ENCODE measurements at places on chromosomes 12 and 14.
A peak's percentile ranks its signal among the peaks of the same experiment; 100 is the strongest.

DNA sequence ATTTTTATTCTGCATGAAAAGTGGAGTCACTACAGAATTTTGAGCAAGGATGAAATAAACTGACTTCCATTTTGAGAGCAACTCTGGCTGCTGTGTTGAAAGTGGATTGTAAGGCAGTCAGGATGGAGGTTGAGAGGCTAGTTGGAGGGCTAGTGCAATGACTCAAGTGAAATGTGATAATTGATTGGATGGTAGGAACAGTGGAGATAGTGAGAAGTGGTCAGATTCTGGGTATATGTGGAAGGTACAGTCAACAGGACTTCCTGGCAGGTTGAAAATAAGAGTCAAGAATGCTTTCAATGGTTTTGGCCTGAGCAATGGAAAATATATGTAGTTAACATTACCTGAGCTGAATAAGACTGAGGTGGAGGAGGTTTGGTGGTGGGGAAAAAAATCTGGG is 29.0 kb upstream of the CMAS start:
- DNase-seq: no peak

- no peak for DNase-seq
Observed at GRCh38 chr14:71486279-71486678, 445.9 kb upstream of the RGS6 start.

GRCh38 chr12:57756406-57757341 is 1.8 kb downstream of the MARCHF9 start:
- DNase-seq: peak; percentile 20

DNA sequence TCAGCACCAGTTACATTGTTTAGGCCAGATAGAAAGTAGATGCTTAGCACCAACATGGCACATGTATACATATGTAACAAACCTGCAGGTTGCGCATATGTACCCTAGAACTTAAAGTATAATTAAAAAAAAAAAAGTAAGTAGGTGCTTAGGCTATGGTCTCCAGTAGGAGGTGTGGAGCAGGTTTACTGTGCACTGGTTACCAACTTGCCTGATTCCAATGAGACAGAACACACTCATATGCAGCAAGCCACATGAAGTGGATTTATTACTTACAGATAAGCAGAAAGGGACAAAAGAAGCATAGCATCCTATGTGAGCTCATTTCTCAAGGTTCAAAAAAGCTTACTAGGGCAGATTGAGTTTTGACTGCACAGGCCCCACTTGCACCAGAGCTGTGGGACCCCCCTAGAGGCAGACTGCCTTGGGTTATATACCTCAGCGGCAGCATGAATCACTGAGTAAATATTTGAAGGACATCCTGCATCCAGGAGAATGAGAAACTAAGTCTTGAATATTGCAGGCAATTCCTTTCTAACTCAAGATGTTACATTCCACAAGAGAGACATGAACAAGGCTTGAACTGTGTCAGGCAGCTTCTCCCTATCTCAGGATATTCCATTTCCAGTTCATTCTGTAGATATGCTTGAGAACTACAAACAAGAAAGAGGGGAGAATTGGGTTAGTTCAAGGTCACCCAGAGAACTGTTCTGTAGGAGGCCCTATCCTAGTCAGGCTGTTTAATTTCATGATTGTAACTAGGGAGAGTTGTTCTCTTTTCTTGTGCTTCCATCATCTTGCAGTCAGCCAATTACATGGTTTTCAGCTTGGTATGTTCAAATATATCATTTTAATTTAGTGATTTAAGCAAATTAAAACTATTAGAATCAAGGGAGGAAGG is 30.1 kb downstream of the LRFN5 start:
- no peak for DNase-seq

DNA sequence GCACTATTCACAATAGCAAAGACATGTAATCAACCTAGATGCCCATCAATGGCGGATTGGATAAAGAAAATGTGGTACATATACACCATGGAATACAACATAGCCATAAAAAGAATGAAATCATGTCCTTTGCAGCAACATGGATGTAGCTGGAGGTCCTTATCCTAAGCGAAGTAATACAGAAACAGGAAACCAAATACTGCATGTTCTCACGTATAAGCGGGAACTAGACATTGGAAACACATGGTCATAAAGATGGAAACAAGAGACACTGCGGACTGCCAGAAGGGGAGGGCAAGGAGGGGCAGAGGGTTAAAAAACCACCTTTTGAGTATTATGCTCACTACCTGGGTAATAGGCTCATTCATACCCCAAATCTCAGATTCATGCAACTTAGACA is 234.1 kb upstream of the PLXNC1 start:
- DNase-seq: no peak

DNA sequence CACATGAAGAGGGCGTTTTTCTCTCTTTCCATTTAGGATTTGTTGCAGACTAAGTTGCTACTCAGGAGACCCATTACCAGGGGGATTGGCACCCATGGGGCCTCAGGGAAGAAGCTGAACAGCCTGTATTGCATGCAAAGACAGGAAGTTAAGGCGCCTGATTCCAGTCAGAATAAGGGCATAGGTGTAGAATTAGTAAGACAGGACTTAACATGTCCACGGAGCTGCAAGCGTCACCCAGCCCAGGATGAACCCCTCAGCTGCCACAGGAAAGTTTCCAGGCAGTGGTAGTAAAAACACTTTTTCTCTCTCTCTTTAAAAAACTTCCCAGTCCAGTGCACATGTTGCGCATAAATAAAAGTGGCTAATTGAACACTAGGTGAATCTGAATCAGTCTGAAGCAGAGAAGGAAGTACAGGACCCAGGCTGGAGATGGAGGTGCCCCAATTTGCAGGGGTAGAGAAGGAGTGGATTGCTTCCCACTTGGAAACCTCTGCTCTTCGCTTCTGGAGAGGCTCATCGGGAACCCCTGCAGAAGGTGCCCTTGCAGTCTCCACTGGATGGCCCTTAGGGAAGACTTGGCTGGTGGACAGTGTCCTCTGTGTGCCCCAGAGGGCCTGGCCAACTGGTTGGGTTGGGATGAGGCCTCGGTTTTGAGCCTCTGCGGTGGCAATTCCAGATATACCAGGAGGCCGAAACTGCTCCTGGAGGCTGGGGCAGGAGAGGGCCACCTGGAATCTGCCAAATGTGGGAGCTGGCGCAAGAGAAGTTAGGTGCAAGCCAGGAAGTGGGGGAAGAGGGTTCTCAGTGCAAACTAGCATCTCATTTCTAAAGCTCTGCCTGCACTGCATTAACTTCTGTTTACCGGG is 10.7 kb upstream of the TBX3 start:
- no peak for DNase-seq

GRCh38 chr12:90174198-90174510 is 465.5 kb upstream of the ATP2B1 start:
- DNase-seq: no peak

- no peak for DNase-seq
Observed at GRCh38 chr12:95102916-95103671, 29.7 kb upstream of the NR2C1 start.

GRCh38 chr12:75592086-75592485 is 80.7 kb upstream of the KRR1 start:
- no peak for DNase-seq

- DNase-seq: no peak
Observed at GRCh38 chr12:114274131-114274530, 131.8 kb downstream of the TBX5 start.

- DNase-seq: peak; percentile 73
Observed at GRCh38 chr12:22687361-22688076, 62.5 kb downstream of the ETNK1 start.

- DNase-seq: no peak
Observed at GRCh38 chr14:68279777-68280233, 460.2 kb downstream of the RAD51B start.

DNA sequence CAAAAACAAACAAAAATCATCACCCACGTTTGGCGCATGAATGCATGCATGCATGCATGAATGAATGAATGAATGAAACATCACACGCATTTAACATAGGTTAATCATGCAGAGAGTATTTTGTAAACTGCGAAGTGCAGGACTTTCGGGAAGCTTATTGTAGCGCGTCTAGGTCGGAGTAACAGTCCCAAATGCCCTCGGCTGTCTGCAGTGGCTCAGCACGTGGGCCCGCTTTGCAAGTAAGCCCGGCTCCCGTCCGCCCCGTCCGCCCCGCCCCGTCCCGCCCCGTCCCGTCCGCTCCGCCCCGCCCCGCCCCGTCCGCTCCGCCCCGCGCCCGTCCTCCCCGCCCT is 263 bp upstream of the IFT81 start:
- no peak for DNase-seq

DNA sequence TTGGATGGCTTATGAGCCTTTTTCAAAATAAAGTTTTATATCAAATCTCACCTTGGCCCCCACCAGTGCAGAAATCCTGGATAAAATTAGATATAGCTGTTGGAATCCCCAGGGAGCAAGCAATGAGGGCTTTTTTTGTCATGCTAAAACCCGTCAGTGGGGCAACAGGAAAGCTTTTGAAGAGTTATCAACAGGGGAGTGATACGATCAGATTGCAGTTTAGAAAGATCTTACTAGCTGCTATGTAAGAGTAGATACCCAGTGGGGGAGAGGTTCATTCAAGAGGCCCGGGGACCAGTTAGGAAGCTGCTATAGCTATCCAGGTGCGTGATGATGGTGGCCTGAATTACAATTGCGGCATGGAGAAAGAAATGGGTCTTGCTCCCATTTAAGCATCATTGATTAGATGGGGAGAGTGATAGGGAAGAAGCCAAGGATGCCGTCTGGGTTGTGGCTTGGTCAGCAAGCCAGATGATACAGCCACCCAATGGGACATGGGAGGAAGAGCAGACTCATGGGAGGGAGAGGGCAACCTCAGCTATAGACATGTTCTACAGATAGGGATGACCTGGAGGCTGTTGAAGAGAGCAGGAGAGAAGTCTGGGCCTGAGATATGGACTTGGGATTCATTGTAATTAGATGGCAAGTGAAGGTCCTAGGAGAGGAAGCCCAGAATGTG is 272.4 kb downstream of the DPF3 start:
- DNase-seq: no peak

DNA sequence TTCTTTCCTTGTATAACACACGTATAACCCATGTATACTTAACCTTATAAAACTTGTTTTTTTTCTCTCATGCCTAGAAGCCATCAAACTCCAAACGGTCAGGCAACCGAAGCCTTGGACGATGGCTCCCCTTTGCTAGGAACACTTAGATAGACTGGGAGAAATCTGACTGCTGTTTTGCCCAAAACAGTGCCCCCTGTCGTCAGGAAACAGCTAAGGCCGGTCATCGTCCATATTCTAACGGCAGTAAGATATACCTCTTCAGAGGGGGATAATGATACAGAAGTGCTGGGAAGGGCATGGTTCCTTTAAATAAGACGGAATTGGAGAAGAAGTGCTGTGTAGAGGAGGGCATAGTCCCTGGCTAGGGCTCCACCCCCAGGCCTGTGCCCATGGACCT is 130.5 kb downstream of the SLC41A2 start:
- DNase-seq: no peak

DNA sequence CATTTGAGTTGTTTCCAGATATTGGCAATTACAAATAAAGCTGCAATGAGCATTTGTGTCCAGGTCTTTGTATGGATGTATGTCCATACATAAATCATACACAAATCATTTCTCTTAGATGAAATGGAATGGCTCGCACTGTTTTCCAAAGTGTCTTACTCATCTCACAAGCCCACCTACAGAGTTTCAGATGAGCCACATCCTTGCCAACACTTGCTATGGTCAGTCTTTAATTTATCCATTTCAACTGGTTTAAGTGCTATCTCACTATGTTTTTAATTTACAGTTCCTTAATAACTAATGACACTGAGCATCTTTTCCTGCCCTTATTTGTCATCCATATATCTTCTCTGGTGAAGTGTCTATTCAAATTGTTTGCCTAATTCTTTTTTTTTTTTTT is 132.9 kb upstream of the DIO3 start:
- no peak for DNase-seq

DNA sequence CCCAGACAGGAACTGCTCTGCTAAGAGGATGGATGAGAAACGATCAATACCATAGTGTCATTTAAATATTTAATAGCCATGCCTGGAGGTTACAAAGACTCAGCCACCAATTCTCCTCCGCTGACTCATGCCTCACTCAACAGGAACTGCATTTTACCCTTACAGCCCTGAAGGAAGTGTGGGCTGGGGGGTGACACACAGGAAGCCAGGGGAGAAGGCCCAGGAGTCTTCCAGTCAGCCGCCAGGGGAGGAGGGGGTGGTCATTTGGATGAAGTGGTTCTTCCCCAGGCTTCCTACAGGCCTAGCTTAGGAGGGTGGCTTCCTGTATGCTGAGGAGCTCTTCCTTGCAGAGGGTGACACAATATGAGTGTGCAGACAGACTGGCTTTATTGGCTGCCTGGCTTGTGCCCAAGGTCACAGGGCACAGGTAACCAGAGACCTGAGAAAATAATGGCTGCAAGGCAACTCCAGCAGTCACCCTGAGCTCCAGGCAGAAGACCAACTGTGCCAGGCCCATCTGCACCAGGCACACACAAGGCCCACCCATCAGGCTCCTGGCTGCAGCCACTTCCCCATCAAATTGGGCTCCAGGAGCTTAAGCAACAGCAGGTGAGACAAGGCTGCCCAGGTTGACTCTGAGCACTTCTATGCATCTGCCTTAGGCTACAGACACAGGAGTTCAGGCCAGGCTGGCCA is 30.6 kb upstream of the RPLP0 start:
- peak; percentile 93 for DNase-seq

- no peak for DNase-seq
Observed at GRCh38 chr14:61256826-61257468, 24.2 kb downstream of the TMEM30B start.

GRCh38 chr12:67358781-67359338 is 89.7 kb downstream of the CAND1 start:
- DNase-seq: no peak

DNA sequence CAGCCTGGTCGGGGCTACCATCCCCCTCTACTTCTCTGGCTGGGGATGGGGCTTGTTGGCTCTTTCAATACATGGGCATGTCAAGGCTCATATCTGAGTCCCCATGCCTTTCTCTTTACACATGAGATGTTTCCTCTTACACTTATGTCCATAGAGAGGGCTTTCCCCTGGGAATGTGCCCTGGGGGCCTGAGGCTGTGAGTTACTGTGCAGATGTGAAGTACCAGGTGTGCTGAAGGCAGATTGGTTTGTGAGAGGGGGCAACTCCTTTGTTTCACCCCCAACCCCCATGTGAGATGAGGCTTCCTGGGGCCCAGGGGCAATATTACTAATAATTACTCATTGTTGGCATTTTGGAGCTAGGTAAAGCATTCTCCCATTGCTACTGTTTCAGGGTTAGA is 32.8 kb downstream of the NRXN3 start:
- no peak for DNase-seq

GRCh38 chr14:32350020-32350419 is 20.9 kb downstream of the AKAP6 start:
- DNase-seq: no peak

Measured in AML-193 (cell line).